ENCODE measurements at places on chromosomes 7 and 10.
A peak's percentile ranks its signal among the peaks of the same experiment; 100 is the strongest.

GRCh38 chr10:124308811-124309210 lies 109.9 kb downstream of the OAT start:
- DNase-seq = no peak

DNA sequence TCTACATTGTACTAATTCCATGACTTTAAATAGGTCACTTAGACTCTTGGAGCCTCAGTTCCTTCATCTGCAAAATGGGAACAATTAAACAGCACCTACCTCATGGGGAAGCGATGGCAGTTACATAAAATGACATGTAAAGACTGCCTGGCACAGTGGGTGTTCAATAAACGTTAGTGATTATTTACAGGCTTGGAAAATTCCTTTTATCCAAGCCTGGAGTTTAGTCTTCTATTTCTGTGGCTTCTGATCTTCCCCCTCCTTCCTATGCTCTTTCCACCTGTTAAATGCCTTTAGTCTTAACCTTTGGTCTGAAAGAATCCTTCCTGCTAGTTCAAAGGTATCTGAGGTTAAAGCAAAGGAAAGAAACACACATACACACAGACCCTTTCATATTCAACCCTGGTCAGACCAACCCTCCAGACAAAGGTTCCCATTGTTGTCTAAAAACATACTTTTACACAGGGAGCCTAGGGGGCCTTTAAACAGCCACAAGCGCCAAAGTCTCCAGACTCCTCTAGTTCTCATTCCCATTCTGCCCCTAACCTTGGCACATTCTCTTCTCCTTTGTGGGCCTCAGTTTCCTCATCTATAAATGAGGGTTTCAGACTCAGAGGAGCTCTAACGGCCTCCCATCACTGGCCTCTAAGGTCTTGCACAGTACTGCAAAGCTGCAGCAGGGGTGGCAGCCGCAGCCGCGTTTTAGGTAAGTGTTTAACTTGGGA lies 21.4 kb downstream of the SORBS1 start:
- DNase-seq = no peak

DNA sequence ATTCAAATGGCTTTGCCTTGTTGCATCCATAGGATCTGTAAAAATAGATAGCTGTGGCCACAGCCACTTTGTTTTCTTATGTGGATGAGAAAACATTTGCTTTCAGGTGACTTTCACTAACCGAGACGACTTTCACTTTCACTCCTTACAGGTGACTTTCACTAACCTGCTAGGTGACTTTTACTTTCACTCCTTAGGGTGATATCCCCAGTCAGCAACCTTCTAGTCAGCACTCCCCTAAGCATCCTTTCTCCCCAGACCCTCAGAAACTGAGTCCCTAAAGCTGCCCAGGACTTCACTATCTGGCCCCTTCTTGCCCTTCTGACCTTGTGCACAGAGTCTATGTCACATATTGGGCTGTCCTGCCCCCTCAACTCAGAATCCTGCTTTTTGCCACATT lies 177.5 kb downstream of the RELN start:
- DNase-seq = no peak

- peak; percentile 34 for DNase-seq
Observed at GRCh38 chr10:17607603-17608332, 9.4 kb downstream of the HACD1 start.

- DNase-seq = no peak
Observed at GRCh38 chr10:117486606-117487005, 55.9 kb upstream of the EMX2 start.

DNA sequence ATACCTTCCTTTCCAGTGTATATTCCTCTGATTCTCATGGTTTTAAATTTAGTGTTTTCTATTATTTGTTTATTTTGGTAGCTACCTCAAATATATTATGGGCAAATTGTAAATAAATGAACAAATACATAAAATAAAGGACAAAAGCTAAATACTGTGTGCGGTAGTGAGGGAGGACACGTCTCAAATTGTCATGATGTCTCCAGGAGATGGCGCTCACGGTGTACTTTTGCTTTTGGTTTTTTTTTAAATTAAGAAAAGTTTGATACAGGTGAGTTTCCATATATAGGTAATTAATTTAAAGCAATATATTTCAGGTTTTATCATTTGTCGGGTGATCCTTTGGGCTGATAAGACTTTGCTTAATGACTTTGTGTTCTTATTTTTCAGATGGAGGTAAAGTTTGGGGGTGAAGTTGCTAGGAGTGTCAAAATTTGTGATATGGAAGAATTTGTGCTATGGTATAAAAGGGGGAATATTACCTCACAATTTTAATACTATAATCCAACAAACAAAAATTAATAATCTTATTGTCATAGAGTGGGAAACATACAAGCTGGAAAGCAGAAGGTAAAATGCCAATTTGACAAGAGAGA lies 68.4 kb upstream of the TMEM229A start:
- no peak for DNase-seq

- DNase-seq = no peak
Observed at GRCh38 chr7:99111591-99111990, 32.3 kb downstream of the SMURF1 start.

DNA sequence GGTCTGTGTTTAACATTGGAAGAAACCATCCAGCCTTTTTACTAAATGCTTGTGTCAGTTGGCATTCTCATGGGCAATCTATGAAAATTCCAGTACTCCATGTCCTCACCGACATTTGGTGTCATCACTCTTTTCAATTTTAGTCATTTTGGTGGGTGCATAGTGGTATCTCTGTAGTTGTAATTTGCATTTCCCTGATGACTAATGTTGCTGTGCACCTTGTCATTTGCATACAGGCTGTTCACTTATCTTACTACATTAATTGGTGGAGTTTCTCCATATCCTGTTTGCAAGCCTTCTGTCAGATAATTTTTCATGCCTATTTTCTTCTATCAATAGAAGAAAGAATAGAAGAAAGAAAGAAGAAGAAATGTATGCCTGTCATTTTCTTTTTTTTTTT lies 73.7 kb downstream of the PLPP4 start:
- no peak for DNase-seq

DNA sequence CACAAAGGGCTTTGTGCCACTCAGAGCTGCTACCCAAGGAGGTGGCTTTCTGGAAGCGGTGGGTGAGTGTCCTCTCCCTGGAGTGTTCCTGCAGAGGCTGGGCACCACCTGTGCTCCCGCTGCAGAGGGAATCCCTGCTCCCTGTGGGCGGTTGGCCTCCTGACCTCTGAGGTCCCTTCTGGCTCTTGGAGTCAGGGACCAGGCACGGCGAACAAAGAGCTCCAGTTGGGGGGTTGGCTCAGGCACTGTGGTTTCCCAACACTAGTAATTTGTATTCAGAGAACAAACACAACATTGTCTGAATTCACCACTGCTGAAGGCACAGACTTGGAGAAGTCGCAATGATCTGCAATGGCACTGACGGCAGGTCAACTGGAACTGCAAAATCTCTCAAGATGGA lies 328.9 kb downstream of the PRPF18 start:
- DNase-seq = no peak

DNA sequence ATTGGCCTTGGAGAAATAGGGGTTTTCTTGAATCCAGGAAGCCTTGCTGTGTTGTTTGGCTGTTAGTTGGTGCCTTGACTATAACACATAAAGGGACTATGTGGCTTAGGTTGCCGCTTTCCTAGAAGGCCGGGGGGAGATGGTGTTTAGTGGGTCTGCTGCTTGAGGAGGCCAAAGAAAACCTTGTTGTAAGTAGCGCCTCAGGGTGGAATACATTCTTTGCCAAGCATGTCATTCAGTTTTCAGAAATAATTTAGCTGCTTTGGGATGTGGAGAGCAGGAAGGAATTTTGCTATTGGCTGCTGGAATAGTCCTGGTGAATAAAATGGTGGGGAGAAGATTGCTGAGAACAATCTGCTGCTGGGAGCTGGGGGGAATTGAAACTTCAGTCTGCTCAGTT lies 132.9 kb upstream of the WNT16 start:
- no peak for DNase-seq

- no peak for DNase-seq
Observed at GRCh38 chr7:150753826-150754603, 16.8 kb downstream of the GIMAP5 start.

DNA sequence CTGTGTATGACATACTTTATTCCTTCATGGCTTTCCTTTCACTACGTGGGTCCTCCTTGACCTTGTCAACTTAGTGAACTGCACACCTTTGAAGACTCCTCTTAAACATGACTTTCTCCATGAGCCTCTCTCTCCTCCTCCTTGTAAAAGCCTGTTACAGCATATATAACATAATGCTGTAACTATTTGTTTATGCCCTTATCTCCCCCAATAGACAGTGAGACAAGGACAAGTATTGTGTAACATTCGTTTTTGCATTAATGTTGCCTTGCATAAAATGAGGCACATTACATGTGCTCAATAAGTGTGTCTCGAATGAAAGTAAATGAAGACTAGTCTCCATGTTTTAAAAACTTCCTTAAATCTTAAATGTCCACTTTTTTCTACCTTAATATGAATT lies 4.3 kb upstream of the LAMB1 start:
- no peak for DNase-seq

- DNase-seq = peak; percentile 92
Observed at GRCh38 chr7:141012044-141012685, 2.6 kb downstream of the MRPS33 start.

- DNase-seq = no peak
Observed at GRCh38 chr10:48982584-48982983, 42.9 kb upstream of the LRRC18 start.

DNA sequence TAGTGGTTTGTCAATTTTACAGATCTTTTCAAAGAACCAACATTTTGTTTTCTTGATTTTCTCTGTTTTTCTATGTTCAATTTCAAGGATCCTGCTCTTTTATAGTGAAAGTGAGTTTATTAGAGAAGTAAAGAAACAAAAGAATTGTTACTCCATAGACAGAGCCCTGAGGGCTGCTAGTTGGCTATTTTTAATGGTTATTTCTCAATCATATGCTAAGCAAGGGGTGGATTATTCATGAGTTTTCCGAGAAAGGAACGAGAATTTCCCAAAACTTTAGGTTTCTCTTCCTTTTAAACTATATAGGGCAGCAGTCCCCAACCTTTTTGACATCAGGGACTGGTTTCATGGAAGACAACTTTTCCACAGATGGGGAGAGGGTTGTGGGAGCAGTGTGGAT lies 165.0 kb downstream of the CCSER2 start:
- no peak for DNase-seq

- peak; percentile 17 for DNase-seq
Observed at GRCh38 chr7:88218836-88219605, 817 bp downstream of the SRI start.

- DNase-seq = no peak
Observed at GRCh38 chr7:5612695-5613094, 168.8 kb downstream of the RNF216 start.

DNA sequence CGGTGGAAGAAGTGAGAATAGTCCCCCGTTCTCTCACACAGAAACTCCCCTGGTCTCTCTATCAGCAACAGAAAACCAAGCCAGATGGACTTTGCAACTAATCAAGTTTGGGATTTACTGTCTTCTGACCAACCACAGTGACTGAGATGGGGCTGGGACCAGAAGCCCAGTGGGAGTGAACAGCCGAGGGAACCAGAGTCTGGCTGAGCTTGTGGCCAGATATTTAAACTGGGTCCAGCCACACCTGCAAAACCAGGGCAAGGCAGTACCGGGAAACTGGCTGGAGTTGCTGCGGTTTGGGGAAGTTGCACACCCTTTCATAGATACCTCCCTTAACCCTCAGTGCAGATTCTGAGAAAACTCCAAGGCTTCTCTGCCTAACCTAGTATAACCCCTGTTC lies 6.0 kb downstream of the GSTK1 start:
- no peak for DNase-seq

- no peak for DNase-seq
Observed at GRCh38 chr10:127774766-127775559, 38.0 kb downstream of the FOXI2 start.

DNA sequence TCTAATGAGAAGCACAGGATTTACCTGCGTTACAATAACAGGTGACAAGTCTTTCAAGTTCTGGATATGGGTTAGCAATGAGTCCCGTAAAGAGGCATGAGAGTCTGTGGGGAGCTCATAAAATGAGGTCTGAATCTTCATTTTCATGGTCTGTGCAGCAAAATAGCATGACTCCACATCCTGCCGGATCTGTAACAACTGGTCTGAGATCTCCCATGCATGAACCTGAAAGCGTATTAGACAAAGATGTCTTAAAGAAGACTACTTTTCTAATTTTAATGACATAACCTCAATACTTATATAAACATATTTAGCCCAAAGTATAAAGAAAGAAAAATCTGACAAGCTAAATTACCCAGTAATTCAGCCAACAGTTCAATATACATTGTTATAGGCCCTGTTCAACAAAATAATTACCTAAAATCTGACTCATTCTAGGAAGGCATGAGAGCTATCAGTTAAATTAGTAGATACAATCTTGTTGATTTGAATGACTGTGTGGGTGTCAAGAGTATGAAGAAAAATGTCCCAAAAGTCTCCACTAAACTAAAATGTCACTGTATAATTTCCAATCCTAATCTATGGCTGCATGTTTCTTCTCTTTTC lies 36.9 kb downstream of the TNPO3 start:
- DNase-seq = no peak

DNA sequence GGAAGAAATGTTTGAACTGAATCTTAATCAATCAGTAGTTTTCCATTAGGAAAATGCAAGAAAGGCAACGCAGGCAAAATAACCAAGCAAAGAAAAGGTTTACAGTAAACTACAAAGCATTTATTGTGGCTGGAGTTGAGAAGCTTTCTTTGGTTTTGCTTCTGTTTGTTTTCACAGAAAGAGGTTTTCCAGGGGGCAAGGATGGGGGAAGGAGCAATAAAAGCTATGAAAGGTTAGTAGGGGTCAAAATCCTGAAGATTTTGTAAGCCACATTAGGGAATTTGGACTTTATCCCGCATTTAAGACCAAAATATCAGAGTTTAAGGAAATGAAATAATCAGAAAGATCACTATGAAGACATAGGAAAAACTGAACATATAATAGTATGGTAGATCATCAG lies 51.1 kb downstream of the NT5C2 start:
- no peak for DNase-seq
